ENCODE measurements at places on chromosomes 5 and 9.
A peak's percentile ranks its signal among the peaks of the same experiment; 100 is the strongest.

- no peak for DNase-seq
These were observed 1.1 kb downstream of the VLDLR start for GRCh38 chr9:2622461-2623287.

DNA sequence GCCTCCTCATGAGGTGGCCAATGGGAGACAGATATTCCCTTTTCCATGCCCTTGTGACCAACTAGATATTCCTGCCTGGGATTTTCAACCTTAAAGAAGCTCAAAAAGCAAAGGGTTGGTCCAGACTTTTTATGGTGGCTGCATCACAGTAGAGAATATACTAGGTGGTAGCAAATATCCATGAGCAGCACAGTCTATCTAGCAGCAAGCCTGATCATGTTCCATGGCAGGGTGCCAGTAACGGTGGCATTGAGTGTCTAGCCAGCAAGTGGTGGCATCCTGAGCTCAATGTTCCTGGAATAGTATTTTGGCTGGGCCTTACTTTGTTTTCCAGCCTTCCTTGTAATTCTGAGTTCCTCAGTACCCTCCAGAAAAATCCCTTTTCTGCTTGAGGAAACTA is 25.8 kb downstream of the CDC25C start:
- peak; percentile 53 for DNase-seq

GRCh38 chr9:102355982-102356381 is 617.5 kb upstream of the GRIN3A start:
- no peak for DNase-seq

DNA sequence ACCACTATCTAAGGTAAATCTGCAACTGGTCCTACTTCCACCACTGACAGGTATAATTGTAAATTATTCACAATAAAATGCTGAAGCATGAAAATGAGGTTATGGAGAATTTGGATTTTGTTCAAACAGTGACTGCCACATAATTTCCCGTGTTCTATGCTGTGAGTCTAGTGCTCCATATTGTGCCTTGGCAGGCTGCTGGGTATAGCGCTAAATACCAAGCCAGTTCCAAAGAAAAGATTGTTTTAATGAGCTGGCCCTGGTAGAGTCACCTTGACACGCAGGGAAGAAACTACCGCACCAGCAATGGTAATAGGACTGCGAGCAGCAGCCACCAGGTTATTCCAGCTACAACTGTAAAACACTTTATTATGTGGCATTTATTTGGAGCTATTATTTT is 30.4 kb downstream of the PSMB7 start:
- DNase-seq: no peak

- no peak for DNase-seq
These were observed 979.9 kb upstream of the DMAC1 start for GRCh38 chr9:8779478-8779877.

GRCh38 chr5:13081116-13081515 is 863.4 kb downstream of the DNAH5 start:
- no peak for DNase-seq

GRCh38 chr9:17532461-17532860 is 46.4 kb upstream of the SH3GL2 start:
- DNase-seq: peak; percentile 16

DNA sequence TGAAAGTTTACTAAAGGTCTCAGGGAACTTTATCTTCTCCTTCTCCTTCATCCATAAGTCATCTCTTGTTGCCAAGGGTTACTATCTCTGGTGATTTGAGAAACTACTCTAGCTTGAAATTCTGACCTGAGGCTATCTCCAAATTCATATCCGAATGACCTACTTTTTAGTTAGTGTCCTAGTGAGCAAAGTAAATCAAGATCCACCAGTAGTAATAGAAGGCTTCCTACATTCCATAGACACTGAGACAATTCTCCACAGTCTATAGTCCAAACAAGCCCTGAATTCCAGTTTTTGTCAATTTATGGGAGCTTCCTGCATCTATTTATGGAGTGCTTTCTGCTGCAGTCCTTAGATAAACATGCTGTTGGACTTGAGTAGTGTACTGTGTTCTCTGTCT is 5.0 kb downstream of the IL7R start:
- DNase-seq: no peak

DNA sequence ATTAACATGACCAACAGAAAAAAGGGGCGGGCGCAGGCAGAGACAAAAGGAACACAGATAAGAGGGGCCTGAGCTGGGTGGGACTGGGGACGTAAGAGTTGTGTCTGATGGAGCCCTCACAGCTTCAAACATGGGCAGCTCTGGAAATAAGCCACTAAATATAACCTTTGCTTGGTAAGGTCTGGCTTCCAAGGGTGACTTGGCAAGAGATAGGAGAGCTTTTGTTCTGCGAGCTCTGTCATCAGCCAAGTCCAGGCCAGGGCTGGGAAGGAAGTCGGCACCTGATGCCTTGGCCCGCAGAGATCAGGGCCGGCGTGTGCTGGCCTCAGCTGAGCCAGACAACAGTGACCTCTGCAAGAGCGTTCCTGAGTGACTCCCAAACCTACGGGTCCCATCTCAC is 11.8 kb downstream of the TRUB2 start:
- DNase-seq: no peak

DNA sequence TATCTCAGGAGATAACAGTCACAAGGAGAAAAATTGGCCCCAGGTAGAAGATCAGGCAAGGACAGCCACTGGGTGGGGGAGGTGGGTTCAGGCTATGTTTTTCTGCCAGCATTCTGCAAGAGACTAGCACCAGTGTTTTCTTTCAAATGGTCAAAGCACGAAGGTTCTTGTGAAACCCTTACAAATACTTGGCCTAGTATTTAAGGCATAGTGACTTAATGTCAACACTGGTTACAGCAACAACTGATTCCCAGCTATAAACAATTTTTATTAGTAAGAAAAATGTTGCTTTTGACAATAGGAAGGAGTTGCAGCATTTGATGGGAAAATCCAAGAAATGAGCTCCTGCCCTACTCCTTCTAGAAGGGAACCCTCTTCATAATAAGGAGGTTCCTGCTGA is 349.6 kb downstream of the SLIT3 start:
- DNase-seq: no peak

DNA sequence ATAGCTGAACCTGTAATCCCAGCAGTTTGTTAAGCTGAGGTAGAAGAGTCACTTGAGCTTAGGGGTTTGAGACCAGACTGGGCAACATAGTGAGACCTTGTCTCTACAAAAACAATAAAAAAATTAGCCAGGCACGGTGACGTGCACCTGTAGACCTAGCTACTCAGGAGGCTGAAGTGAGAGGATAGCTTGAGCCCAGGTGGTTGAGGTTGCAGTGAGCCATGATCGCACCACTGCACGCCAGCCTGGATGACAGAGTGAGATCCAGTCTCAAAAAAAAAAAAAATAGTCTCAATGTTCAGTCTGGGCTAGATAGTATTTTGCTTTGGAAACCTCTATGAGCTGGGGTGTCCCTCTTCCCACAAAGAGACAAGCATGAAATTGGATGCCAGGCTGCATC is 51.9 kb upstream of the IQGAP2 start:
- no peak for DNase-seq

DNA sequence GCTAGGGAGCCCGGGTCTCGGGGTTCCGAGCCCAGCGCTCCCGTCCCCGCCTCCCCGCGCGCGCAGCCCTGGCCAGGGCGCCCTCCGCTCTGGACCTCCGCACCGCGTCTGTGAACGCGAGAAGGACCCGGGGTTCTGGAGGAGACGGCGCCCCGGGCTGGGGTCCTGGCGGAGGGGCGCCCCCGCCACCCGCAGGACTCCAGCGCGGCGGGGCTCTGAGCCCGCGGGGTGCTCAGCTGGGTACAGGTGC is 431 bp downstream of the TMOD1 start:
- no peak for DNase-seq

- no peak for DNase-seq
These were observed 7.2 kb upstream of the SPOCK1 start for GRCh38 chr5:137506296-137506695.

- no peak for DNase-seq
These were observed 76.8 kb upstream of the ANKH start for GRCh38 chr5:14948383-14948782.

DNA sequence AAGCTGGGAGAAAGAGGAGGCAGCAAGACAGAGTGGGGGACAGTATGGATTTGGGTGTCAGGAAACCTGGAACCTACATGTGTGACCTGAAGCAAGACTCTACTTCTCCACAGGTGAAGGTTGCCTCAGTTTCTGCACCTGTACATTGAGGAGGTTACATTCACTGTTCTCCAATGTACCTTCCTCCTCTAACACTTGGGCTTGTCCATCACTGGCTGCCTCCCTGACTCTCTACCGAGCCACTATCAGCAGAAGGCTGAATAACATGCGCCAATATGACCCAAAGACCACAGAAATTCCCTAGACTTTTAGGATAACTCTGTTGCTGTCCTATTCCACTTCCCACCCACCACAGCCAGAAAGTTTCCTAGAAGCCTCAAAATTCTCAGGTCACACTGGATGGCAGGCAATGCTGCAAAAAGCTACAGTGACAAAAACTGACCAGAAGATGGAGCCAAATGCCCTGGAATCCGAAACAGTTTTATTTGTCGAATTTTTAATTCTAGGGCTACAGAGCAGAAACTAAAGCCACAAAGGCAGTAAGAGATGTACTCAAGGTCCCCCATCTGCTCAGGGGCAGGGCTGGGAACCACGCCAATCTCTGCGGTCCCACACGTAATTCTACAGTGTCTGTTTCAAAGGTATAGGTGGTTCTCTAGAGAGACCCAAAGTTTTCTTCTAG is 64.4 kb downstream of the FAM114A2 start:
- peak; percentile 82 for DNase-seq

DNA sequence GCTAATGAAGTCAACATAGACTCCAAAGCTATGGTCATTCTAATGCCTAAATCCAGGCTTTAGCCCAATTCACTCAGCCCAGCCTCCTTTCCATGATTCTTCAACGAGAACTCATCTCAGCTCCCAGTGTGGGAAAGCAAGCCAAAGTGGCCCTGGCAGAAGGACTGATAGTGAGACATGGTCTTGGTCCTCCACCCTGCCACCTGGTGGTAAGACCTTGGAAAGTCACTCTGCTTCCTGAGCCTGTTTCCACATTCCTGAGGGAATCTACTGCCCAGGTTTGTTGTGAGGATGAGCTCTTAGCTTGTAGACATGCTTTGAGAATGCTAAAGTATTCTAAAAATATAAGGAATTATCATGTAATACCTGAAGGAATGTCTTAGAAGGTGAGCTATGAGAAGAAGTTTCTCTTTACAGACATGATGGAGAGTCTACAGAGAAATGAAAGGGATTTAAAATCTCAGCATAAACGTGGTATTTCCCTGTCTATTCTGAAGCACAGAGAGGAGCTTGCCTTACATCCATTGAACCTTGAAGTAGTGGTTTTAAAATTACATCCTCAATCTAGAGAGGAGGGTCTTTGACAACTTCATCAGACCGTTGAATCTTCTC is 173.5 kb downstream of the TRIM32 start:
- peak; percentile 79 for DNase-seq

GRCh38 chr9:84838879-84839278 is 169.3 kb downstream of the NTRK2 start:
- no peak for DNase-seq

DNA sequence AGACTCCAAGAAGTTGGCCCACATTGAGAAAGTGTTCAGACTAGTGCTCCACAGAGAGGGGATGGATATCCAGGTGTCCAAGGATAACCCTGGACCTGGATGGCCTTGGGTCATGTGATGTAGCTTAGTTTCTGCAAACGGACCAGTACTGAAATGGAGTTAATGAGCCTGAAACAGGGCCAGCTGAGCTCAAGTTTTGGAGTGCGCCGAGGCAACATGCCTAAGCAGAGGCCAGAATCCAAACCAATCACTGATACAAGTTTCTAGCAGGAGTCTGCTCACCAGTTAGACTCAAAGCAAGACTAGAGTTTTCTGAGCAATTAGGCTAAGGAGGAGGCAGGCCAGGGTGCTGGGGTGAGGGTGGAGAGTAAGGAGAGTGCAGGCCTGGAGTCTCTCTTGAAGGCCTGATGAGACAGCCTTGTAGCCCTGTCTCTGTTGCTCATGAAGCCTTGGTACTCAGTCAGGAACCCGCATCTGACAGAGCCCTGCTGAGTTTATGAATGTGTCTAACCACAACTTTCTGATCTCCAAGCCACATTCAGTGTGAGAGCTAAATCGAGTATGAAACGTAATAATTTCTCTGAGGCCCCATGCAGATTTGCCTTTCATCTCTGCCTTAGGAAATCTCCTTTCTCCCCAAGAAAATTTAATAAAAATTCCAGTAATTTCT is 68.9 kb upstream of the EQTN start:
- DNase-seq: no peak

GRCh38 chr5:18732556-18733479 is 1098.6 kb downstream of the TAF11L14 start:
- no peak for DNase-seq

- no peak for DNase-seq
These were observed 290.1 kb downstream of the ZSWIM6 start for GRCh38 chr5:61622156-61622555.

- DNase-seq: no peak
These were observed 232.8 kb downstream of the ARHGEF28 start for GRCh38 chr5:73858776-73859175.

- DNase-seq: no peak
These were observed 31.2 kb downstream of the STRBP start for GRCh38 chr9:123237220-123237619.

DNA sequence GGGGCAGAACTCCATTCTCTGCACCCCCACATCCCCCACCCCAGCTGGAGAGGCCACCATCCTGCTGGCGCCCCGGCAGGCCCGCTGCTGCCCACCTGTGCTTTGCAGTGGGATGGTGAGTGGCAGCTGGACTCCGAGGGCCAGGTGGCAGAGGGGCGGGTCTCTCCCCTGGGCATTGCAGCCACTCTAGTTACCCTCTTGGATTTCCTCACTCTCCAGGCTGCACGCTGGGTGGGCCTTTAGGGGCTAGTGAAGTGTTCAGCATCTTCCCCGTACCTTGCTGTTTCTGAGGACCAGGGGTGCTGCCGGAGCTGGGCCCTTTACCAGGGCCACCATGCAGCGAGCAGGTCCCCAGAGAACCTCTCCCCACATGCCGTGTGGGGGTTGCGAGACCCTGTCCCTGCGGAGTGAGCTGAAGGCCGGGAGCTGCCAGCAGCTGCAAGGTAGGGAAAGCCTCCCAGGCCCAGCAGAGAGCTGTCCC is 88.4 kb upstream of the SH3PXD2B start:
- DNase-seq: no peak

- no peak for DNase-seq
These were observed 155.2 kb downstream of the ADAMTSL1 start for GRCh38 chr9:18629136-18629535.

DNA sequence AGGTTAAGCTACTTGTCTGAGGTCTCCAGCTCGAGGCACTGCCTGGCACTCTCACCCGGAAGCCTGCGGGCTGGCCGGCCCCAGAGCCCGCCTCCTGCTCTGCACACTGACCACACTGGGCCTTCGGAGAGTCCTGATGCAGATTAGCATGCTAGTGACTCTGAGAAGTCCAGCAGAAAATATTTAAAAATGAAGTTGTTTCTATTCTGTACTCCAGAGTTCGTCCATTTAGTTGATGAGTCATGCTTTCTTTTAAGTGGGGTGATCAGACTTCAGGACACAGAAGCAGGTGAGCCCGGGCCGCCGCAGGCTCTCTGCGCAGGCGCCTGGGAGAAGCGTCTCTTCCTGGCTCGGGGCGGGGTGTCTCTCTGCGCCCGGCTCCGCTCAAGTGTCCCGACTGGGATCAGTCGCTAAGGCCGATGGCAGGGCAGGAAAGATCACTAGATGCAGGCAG is 32.5 kb downstream of the FAM240B start:
- DNase-seq: no peak

GRCh38 chr5:65742565-65743231 is 20.7 kb downstream of the NLN start:
- DNase-seq: peak; percentile 83

- no peak for DNase-seq
These were observed 928.9 kb upstream of the CDH10 start for GRCh38 chr5:25573691-25574090.
